Metanephros (tissue), 2 donors: ENCODE measurements at places on chromosomes 3 and 15. TPM values are rescaled to one million over a fixed set of nuclear protein-coding genes. Genes with fewer than 3 reads are reported as not detected.

Gene KNL1
- 13.7 TPM for total RNA-seq

Gene TMC3
- not detected for total RNA-seq

Gene ST3GAL6
- total RNA-seq, result 38.2 TPM

Gene ACKR4
- total RNA-seq, result 1.9 TPM

Gene MED12L
- 5.9 TPM for total RNA-seq
